Brain (organoid and tissue), 16 donors: ENCODE measurements at places on chromosomes 12 and 14.
A peak's percentile ranks its signal among the peaks of the same experiment; 100 is the strongest.

GRCh38 chr12:120678572-120678971 lies 8.4 kb upstream of the MLEC start:
- no peak for DNase-seq

DNA sequence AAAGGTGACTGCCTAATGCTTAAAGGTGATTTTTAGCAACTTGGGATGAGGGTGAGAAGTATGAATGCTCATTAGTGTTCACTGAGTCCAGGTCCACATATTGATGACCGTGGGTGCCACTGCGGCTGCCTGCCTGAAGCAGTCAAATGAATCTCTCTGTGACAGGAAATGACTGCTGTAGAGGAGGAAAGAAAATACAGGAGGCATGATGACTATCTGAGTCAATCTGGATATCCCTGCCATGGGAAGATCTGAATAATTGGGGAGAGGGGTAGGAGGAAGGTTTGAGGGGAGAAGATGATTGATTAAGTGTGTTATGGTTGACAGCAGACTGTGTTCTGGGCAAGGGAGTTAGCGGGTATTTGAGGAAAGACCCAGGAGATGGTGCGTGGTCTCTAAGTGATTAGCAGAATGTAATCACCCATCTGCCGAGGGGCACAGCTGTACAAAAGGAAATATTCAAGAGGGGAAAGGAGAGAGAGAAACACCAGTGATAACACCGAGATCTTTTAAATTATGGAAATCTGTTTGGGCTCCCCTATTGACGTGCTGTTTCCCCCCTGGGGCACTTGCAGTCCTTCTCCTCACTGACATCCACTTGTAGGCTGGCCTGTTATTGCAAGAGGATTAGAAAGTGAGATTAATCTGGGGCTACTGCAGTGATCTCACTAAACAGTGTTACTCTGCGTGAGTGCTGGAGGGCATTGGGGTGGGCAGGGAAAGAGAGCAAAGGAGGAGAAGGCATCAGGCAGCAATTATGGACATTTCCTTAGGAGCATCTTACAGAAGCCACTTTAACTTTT lies 97.7 kb downstream of the AKAP6 start:
- DNase-seq, result peak; percentile 44

GRCh38 chr12:116672842-116673516 lies 64.9 kb downstream of the SPRING1 start:
- DNase-seq, result no peak

DNA sequence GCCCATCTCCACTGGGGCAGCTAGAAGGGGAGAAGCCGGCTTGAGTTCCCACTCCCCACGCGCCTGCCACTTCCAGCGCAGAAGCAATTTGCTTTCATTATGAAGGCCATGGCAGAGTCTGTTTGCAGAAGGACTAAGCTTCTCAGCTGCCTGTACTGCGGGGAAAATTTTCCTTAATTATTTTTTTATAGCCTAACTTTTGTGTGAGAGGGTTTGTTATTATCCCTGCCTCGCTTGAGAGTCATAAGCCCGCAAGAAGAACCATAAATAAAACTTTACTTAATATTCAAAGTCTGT lies 56.0 kb upstream of the DLK1 start:
- no peak for DNase-seq

DNA sequence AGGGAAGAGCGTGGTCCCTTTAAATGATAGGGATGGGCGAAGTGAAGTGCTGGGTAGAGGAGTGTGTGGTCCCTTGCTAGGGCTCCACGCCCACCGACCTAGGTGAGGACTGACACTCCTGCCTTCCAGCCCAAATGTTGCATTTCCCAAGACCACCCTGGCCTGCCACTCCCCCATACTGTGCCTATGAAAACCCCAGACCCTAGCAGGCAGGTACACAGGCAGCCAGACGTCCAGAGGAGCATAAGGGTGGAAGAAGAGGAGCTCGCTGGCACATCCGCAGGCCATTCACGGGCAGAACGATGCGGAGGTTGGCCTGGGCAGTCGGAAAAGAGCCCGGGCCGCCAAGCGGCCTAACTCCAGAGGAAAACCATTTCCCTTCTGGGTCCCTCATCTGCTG lies 817 bp upstream of the IPO8 start:
- DNase-seq, result no peak

DNA sequence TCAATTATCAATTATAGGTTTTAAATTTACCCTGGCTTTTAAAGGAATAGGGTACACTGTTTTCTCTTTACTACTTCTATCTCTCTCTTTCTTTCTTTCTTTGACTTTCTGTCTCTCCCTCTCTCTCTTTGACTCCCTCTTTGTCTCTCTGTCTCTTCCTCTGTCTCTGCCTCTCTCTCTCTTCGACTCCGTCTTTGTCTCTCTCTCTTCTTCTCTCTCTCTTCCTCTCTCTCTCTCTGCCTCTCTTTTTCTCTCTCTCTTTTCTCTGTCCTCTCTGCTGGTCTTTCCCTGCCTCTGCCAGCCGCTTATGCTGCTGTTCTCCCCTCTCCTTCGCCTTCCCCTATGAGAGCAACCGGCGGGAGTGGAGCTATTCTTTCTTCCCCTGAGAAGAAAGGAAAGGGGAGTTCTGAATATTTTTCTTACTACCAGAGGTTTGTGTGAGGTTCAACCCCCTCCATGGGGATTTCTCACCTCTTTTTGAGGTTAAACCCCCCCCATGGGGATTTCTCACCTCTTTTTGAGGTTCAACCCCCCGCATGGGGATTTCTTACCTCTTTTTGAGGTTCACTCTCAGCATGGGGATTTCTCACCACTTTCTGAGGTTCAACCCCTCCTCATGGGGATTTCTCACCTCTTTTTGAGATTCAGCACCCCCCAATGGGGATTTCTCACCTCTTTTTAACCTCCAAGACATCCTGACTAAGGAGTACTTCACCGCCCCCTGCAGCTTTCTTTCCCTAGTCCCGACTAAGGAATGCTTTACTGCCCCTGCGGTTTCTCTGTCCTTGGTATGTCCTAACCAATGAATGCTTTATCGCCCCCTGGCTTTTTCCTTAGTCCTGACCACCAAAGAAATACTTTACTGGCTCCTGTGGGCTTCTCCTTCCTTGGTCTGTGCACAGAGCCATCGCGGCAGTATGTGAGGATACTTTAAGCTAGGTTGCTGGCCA lies 27.4 kb upstream of the DDHD1 start:
- no peak for DNase-seq

DNA sequence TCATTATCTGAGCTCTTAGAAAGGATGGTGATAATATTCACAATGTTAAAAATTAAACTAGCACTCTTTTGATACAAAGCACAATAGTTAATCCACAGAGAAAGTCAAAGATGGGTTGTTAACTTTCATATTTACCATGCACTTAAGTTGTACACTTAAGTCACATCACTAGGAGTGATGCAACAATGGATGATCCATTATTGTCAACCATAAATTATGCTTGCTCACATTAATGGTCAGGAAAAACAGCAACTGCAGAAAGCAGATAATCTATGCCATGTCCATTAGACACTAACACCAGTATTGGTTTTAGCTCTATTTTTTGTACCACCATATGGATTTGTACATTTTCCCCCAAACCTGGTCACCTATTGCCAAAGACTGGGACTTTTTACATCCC lies 195.5 kb downstream of the FOXA1 start:
- DNase-seq, result no peak

DNA sequence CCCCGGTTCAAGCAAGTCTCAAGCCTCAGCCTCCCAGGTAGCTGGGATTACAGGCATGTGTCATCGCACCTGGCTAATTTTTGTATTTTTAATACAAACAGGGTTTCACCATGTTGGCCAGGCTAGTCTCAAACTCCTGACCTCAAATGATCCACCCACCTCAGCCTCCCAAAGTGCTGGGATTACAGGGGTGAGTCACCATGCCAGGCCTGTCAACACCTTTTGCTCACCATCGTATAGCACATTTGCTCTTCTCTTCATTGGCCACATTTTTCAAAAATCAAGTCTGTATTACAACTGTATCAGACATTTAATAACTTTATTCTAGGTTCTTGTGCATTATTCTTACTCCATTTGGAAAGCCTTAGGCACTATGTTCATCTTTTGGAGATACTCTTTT lies 50.3 kb downstream of the BCAT1 start:
- DNase-seq, result no peak

DNA sequence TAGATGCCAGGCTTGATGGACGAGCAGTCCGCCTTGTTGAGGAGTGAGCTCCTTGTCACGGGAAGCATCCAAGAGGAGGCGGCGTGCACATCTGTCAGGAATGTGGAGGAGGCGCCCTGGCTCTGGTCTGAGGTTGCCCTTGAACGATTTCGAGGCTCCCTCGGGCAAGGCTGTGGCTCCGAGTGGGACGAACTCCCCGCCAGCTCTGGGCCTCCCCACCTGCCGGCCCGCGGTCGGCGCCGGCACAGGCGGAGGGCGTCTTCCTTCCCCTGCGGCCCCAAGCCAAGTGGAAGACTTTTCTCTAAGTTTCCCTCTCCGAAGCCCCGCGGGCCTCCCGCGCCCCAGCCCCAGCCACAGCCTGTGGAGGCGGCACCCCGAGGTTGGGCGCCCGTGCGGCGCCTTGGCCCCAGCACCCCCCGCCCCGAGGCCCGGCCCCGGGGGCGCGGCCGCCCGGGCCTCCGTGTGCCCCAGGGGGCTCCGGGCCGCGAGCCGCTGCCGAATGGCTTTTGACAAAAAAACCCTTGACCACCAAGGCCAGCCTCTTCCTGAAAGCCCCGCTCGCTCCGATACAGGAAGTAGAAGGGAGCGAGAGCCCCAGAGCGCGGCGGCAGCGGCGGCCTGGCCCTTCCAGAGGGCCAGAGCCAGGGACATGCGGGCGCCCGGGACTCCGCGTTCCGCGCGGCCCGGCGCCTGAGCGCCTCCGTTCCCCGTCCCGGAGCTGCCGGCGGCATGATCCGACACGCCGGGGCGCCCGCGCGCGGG lies at the start of gene RIN3:
RIN3 (plus strand) TSS at position 578 of the 762 bp plus-strand sequence; CDS start at position 730, 152 bp downstream.
- peak; percentile 26 for DNase-seq

- DNase-seq, result no peak
Measured at GRCh38 chr14:37063467-37064240, 108.8 kb downstream of the SLC25A21 start.

GRCh38 chr12:42234970-42235369 lies 3.1 kb downstream of the YAF2 start:
- DNase-seq, result no peak

DNA sequence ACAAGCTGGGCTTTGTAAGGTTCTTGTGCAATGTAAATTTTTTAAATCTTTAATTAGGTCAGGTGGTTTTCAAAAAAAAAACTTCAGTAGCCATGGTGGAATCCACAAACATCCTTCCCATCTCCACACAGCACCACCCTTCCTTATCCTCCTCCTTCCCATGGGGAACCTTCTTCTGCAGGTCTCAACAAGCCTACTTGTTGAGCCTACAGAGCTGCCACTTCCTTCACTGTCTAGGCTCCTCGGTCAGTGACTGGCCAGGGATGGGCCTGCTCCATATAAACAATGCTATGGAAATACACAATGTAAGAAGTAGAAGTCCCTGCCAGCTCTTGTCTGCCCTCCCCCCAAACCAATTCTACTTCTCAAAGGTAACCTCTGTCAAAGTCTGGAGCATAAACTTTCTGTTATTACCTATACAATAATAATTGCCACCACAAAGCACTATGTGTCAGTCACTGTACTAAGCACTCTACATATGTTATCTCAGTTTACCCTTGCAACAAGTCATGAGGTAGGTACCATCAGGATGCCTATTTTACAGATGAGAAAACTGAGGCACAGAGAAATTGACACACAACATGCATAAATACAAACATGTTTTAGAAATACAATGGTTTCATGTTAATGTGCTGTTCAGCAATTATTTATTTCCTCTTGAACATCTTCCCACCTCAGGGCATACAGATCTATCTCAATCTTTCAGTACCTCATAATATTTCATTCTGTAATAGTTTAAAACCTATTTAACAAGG lies 17.4 kb downstream of the LIMA1 start:
- DNase-seq, result no peak

GRCh38 chr12:57886542-57886941 lies 40.0 kb upstream of the CTDSP2 start:
- DNase-seq, result no peak

DNA sequence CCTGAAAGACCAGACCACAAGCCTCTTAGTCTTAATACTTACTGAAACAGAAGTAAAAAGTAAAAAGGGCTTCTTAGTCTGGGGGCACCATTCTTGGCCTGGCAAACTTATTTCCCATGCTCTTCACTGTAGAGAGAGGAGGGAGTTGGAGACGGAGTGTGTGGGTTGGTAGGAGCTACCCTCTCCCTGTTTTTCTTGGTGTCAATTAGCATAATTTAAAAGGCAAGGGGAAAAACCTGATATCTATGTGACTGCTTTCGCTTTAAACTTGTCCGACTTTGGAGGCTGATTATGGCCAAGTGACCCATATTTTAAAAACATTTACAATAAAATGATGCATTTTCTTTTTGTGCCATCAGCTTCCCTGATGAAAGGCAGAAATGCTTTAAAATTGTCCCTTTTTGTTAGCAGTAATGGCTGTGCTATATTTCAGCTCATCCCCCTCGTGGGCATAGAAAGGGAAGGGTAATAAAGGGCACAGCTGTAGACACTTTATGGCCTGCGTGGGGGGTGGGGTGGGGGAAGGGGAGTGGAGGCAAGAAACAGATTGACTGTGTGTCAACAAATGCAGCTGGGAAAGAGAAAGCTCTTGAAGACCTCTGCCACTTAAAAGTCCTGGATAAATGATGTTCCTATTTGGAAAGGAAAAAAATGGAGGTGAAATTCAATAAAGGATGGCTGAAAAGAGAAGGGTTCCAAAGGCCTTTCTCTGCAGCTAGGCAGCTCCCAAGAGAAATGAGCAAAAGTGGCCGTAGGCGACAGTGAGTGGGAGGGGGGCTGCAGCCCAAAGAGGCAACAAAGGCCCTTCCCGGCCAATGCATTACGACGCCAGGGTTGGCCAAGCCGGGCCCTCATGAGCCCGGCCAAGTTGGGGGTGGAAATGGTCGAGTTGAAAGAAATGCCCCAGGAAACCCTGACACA lies 57.5 kb upstream of the TMEM263 start:
- DNase-seq, result peak; percentile 71

DNA sequence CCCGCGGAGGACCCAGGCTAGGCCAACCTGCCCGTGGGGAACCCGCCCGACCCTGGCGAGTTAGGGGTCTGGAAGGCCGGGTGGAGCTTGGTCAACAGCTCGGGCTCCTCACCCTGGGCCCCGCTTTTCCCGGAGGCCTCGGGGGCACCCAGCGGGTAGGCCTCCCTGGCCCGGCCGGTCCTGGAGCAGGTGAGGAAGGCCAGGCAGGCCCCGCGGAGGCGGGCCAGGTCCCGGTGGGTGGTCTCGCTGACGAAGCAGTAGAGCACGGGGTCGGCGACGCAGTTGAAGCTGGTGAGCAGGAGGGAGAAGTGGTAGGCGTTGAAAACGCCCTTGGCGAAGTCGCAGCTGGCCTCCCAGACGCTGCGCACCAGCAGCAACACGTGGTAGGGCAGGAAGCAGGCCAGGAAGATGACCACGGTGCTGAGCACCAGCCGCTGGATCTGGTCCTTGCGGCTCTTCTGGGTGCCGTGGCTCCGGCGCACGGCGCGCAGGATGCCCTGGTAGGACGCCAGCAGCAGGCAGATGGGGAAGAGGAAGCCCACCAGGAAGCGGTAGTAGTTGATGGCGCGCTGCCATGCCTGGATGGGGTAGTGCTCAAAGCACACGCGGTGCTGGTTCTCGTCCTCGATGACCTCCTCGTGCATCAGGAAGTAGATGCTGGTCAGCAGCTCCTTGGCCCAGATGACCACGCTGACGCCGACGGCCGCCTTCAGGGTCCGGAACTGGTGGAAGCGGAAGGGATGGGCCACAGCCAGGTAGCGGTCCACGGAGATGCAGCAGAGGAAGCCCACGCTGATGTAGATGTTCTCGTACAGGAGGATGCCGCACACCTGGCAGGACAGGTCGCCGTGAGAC lies 10.3 kb downstream of the GPR68 start:
- no peak for DNase-seq
